ENCODE measurements at places on chromosomes 3 and 15. TPM values are rescaled to one million over a fixed set of nuclear protein-coding genes. Genes with fewer than 3 reads are reported as not detected.

- no peak for DNase-seq
These were observed 71.6 kb downstream of the CHD2 start for GRCh38 chr15:92971713-92972112.

The TLR9 gene
- total RNA-seq = not detected

DNA sequence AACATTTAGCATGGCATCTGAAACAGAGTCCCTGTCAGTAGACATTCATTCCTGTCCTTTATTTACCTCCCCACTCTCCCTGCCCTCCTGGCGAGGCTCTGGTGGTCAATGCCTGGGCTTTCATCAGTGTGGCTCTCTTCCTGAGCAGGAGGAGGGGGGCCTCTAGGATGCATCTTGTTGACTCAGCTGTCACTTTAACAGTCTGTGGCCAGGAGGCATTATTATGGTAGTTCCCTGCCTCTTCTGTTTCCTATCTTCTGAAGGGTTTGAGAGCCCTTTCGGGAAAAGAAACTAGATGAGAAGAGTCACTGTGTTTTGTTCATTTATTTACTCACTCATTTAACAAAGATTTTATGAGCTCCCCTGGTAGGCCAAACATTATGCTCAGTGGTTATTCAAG is 2.4 kb upstream of the PPP1R14D start:
- DNase-seq = no peak

DNA sequence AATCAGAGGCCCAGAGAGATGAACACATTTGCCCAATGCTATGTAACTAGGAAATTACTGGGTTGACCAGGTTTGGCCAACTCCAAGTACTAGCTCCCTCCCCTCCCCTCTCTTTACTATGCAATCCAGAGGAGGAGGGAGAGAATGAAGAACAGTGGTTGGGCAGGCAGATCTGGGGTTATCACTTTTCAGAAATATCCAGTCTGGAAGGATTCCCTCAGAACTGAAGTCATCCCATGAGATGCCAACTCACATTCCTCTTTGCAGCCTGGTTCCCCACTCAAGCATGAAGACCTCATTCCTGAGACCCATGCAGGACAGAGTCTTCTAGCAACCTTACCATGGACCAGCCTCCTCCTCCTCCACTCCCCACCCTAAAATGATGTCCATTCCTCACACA is 201.1 kb downstream of the TLE3 start:
- no peak for DNase-seq

DNA sequence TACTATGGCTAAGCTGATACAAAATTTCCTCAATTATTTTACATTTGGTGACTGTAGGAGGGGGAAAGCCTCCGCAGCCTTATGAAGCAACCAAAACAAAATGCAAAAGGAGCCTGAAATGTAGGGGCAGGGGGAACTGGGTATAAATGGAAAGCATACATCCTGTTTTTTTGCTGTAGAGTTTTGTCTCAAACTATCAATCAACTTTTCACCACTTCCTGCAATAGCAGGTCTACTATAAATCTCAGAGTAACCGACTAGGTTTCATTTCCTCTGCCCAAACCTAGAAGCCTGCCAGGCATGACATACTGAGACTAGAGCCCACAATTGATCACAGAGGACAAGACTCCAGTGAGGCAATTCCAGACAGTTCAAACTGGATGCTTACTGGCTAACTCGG is 91.3 kb downstream of the SHQ1 start:
- no peak for DNase-seq

- no peak for DNase-seq
These were observed 43.1 kb upstream of the SRGAP3 start for GRCh38 chr3:9292516-9292915.

DNA sequence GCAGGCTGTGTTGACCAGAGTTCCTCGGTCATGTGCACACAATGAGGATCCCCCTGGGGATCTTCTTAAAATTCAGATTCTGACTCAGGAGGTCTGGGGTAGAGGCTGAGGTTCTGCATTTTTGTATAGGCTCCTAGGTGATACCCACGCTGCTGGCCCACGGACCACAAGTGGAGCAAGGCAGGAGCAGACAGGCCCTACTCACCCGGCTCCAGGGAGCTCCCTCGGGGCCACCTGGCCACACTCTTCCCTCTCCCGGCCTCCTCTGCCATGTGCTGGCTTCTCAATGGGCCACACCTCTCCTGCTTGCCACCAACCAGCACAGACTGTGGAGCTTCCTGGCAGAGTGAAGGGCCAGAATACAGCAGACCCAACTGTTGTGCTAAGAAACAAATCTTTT is 23.9 kb downstream of the GP9 start:
- DNase-seq = no peak

The GOLGA6L9 gene
- 2.9 TPM for total RNA-seq

GRCh38 chr3:31968927-31969418 is 12.1 kb downstream of the OSBPL10 start:
- DNase-seq = peak; percentile 82

GRCh38 chr3:99071096-99071495 is 169.6 kb upstream of the DCBLD2 start:
- no peak for DNase-seq

The ZNF501 gene
- total RNA-seq = 4.8 TPM

Measured in HT-29 (cell line).